DMS79 treated with DMSO at 0.1 percent for 48 hours (cell line): ENCODE measurements at places on chromosomes 6 and 20.

DNA sequence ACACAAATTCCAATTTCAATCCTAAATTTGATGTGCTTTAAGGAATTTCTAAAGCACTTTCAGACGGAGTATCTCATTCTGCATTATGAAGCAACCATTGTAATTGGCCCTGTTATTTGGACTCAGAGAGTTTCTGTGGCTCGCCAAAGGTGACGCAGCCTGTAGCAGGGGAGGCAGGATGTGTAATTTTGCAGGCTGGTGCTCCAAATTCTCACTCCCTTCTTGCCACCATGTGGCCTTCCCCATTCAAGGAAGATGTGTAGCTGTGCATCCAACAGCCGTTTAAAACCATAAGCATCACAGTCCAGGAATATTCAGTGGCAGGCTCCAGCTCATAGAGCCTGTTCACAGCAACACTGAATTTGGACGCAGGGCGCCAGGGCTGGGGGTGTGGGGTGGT lies 45.8 kb downstream of the AGPAT4 start:
- DNase-seq = no peak

DNA sequence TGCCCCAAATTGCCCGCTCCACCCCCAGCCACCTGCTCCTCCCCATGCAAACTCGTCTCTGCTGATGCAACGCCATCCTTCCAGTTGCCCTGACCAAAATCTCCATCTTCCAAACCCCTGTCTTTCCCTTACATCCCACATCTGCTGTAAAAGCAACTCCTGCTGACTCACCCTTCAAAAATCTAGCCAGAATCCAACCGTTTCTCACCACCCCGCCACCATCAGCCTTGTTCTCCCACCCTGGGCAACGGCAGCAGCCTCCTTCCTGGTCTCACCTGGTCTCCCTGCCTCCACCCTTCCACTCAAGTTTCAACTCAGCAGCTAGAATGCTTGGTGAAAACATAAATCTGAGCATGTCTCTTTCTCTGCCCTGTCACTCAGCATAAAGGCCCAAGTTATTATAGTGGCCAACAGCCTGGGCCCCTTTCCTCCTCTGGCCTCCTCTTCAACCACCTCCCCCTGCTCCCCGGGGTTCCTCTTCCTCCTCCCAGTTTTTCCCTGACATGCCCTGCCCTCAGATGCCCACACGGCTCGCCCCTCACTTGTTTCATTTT lies 7.2 kb upstream of the SYNJ2 start:
- DNase-seq = no peak

- DNase-seq = no peak
Measured at GRCh38 chr6:133399426-133399825, 158.3 kb downstream of the EYA4 start.

DNA sequence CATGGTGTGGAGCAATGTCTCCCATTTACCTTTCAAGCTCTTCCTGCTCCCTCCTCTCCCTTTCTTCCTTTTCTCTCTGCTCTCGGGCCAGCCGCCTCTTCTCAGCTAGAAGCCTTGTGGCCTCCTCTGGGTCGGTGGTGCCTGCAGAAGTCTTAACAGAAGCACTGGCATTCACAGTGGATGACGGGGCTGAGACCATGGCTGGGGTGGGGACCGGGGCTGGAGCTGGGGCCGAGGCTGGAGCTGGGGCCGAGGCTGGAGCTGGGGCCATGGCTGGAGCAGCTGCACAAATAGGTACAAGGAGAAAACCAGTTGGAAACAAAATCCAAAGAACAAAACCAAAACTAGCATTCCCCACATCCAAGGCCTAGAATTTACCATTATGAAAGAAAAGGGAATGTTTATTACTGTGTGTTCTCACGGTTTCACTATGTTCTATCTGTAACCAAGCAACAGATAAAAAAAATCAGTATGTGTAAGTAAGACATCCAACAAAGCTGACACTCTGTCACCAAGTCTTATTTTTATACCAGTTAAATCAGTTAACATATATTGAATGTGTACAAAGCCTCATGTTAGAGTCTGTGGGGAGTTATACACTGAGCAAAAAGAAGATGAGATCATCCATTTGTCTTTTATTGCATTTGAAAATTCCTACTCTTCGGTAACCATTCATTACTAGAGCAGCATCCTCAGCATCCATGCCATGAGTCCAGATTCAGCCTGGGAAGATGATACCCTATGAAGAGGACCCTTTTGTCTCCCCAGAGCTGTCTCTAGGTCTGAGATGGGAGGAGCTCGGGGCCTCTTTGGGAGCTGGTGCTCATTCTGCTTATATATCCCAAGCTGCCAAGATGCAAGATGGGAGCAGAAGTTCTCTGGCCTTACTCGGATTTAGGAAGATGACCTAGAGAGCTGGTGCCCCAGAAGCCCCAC lies 73.0 kb upstream of the BCLAF1 start:
- no peak for DNase-seq

- no peak for DNase-seq
Measured at GRCh38 chr20:49620364-49621240, 52.7 kb upstream of the PTGIS start.

GRCh38 chr20:48015141-48015910 lies 230.0 kb upstream of the SULF2 start:
- no peak for DNase-seq

GRCh38 chr20:34445177-34446065 lies 70.8 kb upstream of the DYNLRB1 start:
- no peak for DNase-seq

GRCh38 chr6:80143419-80143937 lies 37.0 kb downstream of the BCKDHB start:
- DNase-seq = peak; percentile 71

- no peak for DNase-seq
Measured at GRCh38 chr6:95478941-95479340, 98.4 kb upstream of the MANEA start.

GRCh38 chr6:112781241-112781640 lies 434.1 kb downstream of the RFPL4B start:
- no peak for DNase-seq

GRCh38 chr6:152375197-152375596 lies 262.0 kb downstream of the SYNE1 start:
- DNase-seq = no peak

DNA sequence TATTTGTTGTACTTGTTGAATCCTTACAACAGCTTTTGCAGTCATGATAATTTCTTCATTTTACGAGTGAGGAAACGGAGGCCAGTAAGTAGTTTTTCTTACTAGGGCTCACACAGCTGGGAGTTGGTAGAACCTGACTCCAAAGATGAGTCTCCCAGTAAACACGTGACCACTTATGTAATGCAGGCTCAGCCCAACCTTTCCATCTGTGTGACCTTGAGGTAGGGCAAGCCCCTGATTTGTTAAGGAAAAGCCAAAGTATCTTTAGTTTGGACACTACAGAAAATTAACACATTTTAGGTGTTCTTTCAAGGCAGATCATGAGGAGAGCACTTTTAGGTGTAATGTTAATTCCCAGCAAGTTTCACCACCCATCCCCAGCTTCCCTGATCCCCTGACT lies 111.3 kb downstream of the LRRC1 start:
- DNase-seq = no peak

DNA sequence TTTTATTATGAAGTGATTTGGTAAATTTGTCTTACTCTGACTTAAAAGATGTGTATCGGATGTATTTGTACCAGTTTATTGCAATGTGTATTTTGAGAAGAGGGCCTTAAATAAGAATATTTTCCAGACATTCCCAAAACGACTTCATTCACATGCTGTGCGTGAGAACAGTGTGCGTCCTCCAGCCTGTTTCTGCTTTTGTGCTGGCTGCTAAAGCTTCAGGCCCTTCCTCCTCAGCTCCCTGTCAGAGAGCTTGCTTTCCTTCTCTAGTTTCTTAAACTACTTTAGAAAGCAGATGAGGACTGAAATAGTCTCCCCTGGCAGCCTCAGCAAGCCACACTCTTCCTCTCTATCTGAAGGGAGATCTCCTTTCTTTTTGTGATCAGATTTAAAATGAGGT lies 157.8 kb downstream of the SAMD5 start:
- DNase-seq = no peak

DNA sequence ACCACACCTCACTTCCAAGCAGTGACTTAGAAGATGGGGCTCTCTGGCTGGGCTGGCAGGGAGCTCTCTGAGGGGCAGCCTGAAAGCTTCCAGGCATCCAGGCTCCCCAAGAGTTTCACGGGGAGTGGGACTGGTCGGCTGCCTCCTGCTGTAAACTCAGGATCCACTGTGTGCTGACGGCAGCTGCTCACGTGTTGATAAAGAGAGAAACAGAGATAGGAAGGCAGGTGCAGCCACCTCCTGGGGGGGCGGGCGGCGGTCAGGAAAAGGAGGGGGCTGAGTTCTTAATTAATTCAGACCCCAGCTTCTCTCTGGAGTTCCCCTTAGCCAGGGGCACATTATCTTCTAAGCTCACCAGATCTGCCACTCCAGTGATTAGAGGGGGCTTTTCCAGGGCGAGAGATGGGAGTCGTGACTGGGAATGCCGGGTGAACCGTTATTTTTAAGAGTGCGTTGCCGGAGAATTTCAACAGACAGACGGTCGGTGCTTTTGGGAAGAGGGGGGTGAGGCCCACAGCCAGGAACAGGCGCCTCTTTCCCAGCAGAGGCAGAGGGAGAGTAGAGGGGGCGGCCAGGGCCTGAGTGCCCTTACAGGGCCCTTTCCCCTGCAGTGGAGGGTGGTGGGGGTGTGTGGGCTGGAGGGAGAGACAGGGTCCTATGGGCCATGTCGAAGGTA lies 70.9 kb downstream of the CD40 start:
- DNase-seq = no peak

DNA sequence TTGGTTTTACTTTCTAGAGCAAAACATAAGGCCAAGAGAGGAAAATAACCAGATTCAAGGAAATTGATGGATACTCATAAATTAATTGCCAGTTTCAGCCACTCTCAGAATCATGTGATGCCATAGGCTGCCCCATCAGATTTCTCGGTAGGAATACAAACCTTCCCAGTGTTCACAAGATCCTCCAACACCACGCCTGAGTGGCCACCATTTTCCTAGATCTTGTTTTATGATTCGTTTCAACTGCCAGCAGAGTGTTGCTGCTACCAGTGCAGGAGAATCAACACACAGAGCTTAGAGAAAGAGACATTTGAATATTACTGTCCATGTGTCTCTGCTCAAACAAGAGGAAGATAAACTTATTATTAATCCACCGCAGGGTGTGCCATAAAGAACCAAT lies 434.2 kb upstream of the CDH4 start:
- DNase-seq = no peak

GRCh38 chr20:3420211-3420707 lies 12.8 kb upstream of the DNAAF9 start:
- DNase-seq = peak; percentile 84

GRCh38 chr6:3607599-3607998 lies 143.9 kb downstream of the PXDC1 start:
- DNase-seq = no peak

DNA sequence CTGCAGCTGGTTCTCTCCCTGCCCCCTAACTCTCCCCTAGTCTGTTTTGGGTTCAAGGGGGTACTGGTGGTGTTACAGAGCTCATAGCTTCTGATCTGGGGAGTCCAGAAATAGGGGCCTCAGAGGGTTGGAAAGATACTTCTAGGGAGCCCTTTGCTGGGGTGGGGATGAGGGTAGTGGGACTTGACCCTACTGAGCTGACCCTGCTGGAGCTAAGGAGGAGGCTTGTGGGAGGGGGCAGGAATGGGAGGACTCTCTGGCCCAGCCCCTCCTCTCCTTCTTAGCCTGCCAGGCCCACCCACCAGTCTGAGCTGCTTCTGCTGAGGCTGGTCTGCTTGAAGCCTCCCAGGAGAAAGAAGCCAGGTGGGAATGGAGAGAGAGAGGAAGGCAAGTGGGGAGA lies at the start of gene EGFL8:
Gene EGFL8 (plus strand): TSS at position 301 of the 400 bp plus-strand sequence. CDS start 1,571 bp downstream, outside the sequence.
- DNase-seq = no peak

DNA sequence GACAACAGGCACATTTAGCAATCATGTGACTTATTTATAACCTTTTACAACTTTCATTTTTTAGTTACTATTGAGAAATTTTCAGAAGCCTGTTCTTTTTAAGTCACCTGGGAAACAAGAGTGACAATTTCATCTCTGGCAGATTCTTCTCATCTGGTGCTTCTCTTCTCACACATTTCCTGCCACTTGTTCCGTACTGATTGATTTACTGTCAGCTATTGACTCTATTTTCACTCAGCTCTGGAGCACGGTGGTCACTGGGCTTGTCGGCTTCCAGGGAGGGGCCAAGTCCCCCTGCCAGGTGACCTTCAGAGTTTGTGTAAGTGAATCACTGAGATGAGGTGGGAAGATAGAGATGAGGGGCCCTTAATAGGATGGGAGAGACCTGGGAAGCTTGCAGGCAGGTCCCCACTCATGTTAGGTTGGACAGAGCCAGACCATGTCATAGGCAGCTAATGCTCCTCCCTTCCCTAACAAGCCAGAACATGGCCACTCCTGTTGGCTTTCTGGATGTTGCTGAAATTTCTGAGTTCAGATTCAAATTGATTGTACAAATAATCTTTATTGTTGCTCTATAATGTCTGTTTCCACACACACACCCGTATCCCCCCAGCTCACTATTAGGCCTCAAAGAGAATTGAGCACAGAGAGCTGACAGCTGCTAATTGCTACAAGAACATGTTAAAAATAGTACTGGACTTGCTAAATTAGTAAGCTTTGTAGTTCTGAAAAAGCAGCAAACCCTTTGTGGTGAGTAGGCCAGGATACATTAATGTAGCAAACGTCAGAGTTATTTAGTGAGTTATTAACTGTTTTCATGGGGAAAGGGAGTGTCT lies 13.3 kb downstream of the DUSP22 start:
- no peak for DNase-seq

GRCh38 chr6:139030228-139030963 lies 1.9 kb downstream of the ABRACL start:
- DNase-seq = peak; percentile 60
